ENCODE measurements at places on chromosomes 7 and 10.

DNA sequence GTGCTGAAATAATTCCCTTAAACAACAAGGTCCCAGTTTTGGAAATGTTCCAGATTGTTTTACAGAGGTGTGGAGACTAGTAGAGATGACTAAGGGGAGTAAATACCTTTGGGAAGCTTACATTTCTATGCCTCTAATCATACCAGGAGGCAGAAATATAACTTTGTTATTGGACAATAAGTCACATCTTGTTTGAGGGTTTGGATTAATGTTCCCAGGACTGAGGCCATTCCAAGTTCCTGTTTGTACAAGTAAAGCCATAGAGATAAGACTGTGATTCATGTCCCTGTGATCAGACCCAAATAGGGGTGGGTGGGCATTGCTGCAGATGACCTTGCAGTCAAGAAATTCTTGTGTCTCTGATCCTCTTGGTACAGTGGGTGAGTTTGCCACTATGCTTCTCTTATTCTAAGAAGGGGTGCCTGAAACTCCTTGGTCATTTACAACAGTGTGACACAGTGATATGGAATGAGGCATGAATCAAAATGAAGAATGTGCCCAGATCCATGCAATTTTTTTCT is 508.3 kb downstream of the SORCS3 start:
- no peak for DNase-seq

DNA sequence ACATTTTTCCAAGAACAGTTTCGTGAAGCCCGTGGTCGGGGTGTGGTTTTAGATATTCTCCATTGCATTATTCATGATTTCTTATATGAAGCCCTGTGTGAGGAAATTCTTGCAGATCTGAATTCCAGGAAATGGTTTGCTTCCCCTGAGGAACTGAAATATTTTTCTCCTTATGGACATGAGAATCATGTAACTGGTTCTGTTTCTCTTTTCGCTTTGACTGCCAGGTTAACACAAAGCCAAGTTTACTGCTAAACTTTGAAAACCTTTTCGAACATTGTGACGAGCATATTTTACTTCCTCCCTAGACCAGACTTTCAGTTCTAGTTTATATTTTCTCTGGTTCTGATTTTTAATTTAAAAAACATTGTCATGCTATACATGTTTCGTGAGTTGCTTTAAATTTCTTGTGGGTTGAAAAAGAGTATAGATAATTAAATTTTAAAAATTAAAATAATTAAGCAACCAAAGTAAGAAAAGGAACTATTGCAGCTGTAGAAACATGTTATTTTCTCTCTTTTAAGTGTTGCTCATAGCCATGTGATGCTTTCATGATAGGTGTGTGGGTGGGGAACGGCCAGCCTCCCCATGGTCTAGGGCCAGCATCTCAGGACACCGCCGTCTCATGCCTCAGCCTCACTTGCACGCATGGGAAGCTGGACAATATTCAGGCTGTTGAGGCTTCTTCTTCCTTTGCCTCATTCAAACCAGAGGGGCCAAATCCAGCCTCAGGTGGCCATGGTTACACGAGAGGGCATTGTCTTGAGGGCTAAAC is 97.1 kb downstream of the CREB5 start:
- DNase-seq, result no peak

- DNase-seq, result no peak
Observed at GRCh38 chr7:101604331-101604933, 24.7 kb downstream of the MYL10 start.

DNA sequence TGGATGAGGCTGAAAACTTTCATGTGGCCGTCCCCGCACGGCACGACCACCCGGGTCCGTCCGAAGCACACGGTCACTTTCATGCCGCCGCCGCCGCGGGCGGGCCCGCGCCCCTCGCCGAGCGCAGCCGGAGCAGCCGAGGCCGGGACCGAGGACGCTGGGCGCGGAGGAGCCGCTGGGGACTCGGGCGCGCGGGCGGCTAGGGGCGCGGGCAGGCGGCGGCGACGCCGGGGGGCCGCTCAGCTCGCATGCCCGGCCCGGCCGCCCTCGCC is 247 bp downstream of the PARD3 start:
- DNase-seq, result no peak

- DNase-seq, result no peak
Observed at GRCh38 chr7:74027683-74028320, at the start of gene ELN. ELN (plus strand) TSS chr7:74028173; CDS start chr7:74028188, 15 bp downstream.

DNA sequence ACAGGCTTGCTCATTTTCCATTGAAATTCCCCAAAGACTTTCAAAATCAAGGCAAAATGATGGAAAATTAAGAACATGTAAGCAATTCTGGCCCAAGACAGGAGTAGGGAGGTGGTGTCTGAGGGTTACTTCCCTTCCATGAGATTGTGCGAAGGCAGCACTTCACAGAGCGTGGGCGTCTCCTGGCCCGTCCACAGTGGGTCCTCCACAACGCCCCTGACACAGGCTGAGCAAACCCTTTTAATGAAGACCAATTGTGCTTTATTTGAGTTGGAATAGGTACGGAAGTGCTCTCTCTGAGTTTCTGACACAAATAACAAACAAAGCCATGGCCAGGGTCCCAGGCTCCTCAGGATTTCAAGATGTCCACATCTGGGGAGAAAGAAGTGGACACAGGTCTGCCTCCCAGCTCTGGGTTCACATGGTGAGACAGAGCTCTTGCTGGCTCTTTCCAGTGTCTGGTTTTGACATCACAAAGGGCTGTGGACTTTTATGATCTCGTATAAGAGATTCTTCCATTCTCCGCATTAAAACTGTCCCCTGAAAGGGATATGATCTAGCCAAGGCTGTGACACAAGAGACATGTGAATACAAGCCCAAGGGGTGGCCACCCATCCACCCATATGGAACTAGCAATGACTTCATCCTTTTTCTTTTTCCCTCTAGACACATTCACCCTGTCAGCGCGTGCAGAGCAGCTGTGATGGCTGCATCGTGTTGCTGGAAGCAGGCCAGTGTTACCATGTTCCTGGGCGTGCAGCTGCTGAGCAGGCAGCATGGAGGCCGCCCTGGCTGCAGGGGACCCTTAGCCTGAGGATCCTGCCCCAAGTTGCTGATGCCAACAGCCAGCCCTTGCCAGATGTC is 145.6 kb downstream of the ADAM12 start:
- no peak for DNase-seq

DNA sequence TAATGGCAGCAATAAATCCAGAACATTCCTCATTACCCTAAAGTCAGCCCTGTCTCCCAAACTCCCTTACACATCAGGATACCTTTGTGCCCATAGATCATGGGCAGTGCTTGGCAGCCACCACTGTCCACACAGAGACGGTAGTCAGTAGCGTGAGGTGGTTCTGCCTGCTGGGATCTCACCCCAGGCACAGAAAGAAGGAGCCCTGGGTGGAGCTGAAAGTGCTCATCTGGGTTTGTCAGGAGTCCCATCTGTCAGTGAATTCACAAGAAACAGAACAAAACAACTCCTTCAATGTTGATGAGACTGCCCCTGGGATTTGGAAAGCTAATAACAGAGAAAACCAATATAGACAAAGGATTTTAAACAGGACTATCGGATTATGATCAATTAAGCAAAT is 90.2 kb upstream of the PRSS58 start:
- no peak for DNase-seq

DNA sequence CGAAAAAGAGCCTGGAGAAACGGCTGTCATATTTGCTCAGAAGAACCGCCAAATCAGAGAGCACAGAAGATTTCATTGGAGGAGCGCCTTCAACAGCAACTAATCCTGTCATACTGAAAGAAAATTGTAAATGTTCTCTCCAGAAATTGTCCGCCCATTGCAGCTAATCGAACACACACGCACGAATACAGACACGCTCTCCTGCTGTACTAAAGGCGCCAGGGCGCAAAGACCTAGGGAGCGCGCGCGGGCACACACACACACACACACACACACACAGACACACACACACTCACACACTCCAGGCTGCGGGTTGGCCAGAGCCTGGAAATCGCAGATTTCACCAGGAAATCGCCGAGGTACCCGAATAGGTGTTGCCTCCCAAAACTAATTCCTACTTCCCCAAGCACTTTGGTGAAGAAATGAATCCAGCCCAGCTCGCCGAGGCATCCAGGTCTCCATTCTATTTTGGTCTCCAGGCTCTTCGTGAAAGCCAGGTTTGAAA is at the start of gene CHRM2:
Gene CHRM2, plus strand, starts transcription at position 157 of the 505 bp plus-strand sequence. CDS start 146,214 bp downstream, outside the sequence.
- DNase-seq, result no peak

- DNase-seq, result no peak
Observed at GRCh38 chr10:75548356-75548755, 116.9 kb downstream of the LRMDA start.

DNA sequence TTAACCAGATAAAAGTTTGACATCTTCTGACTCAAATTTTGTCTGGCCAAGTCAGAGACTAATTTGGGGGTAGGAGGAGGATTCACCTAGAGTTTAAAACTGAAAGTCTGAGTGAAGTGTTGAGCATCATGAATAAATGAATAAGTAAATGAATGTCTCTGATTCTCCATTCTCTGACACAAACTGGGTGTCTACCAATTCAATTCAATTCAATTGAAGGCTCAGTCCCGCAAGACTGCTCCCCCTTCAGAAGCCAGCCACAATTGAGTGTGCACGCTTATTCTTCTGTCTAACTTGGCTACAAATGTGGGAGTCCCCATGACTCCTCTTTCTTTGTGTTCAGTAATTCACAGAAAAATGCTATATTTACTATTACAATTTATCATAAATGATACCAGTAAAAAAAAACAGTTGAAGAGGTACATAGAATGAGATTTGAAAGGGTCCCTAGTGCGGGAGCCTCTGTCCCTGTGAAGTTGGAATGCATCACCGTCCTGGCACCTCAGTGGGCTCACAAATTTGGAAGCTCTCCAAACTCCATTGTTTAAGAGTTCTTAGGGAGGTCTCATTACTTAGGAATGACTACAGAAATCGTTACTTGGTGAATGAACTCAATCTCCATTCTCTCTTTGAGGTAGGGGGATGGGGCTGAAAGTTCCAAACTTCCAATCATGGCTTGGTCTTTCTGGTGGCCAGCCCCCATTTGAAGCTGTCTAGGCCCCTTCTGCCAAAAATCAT is 243.7 kb upstream of the PHYHIPL start:
- no peak for DNase-seq

DNA sequence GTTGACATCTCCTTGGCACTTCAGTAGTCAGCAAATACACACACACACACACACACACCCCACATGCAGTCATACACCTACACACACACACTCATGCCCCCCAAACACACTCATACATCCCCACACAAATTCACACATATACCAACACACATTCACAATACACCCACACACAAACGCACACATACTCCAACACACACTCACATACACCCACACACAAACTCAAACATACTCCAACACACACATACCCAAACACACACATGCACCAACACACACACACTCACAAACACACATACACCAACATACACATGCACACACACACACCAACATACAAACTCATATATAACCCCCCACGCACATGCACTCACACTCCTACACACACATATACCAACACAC is 31.4 kb upstream of the CHST15 start:
- DNase-seq, result no peak

DNA sequence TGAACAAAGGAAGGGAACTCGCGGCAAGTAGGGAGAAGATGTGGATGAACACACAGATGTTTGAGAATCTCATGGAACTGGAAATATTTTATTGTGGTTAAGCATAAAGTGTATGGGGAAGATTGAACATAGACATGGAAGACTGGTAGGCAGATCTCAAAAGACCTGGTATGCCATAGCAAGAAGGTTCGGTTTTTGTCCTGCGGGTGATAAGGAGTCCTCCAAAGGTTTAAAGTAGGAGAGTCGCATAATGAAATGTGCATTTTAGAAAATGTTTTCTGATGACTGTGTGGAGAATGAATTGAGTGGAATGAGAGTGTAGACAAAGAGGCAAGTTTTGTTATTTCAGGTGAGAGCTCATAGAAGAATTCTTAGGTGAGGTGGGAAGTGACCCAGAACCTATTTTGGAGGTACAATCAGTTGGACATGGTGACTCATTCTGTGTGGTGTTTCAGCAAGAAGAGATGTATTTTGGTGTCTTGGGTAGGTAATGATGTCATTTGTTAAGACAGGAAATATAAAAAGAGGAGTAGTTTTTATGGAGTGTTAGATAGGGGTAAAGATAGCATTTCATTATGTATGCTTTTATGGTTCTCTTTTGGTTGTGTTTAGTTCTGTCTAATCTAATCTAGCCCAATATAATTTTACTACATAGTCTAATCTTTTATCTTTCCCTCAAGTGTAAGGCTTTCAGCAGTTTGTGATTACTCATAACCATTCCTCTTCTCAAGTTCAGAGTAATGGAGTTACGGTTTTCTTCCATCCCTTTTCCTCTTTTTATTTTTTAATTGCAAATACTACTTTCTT is 239.2 kb downstream of the EXOC4 start:
- DNase-seq, result no peak

- DNase-seq, result no peak
Observed at GRCh38 chr7:155294511-155294778, 3.2 kb upstream of the INSIG1 start.

DNA sequence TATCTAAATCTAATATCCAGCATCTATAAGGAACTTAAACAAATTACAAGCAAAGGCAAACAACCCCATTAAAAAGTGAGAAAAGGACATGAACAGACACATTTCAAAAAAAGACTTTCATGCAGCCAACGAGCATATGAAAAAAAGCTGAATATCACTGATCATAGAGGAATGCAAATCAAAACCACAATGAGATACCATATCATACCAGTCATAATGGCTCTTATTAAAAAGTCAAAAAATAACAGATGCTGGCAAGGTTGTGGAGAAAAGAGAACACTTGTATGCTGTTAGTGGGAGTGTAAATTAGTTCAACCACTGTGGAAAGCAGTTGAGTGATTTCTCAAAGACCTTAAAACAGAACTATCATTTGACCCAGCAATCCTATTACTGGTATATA is 334.4 kb upstream of the CACNA2D1 start:
- no peak for DNase-seq

DNA sequence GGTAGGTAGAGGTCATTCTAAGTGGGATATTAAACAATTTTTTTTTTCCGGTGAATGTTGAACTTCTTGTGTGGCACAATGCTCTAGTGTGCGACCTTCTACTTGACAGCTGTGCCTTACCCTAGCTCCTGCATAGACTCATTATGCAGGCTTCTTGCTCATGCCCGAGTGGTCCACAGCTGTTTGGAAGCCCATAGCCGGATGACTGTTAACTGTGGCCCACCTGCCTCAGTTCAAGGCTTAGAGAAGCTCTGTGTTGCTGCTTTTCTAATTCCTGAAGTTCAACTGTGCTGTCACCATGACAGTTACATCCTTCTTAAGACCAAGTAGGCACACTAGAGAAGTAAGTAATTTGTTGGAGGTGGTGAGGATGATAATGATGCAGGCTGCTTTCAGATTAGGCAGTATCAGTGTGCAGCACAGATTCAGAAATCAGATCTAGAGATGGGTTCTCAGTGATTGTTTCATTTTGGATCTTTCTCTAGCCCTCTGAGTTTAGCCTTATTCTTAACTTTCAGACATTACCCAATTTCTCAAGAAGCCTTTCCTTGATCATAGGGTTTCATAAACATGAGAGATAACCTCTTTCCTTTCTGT is 278.4 kb downstream of the PHF14 start:
- no peak for DNase-seq

DNA sequence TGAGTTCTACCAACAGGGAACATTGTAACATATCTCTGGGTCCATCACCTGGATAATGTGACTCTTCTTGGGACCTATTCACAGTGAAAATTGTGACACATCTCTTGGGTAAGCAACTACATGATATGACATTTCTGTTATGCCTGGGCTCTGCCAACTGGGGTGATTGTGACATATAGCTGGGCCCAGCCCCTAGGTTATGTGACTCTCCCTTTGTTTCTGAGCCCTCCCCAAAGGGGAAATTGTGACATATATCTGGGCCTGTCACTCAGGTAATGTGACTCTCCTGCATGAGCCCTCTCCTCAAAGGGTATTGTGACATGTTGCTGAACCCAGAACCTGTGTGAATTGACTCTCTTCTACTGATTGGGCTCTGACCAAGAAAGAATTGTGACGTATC is 22.4 kb upstream of the ZNF107 start:
- DNase-seq, result no peak

- no peak for DNase-seq
Observed at GRCh38 chr10:84996580-84996979, 668.2 kb downstream of the CCSER2 start.
